ENCODE measurements at places on chromosomes 1 and 21.

DNA sequence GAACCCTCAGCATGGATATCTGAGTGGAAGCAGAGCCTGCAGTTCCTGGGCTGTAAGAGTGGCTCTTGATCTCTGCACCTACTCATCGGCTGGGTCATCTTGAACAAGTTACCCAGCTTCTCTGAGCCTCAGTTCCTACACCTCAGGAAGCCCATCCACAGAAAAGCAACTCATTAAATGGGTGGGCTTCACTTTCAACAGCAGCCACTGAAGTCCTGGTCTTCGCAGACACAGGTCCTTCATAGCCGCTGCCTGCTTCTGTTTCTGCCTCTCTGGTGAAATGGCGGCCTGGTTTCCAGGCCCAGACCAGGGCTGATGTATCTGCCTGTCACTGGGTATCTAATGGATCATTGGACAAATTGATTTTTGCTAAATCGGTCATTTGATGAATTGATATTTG, 571.4 kb downstream of the PTPRU start:
- DNase-seq, result no peak

DNA sequence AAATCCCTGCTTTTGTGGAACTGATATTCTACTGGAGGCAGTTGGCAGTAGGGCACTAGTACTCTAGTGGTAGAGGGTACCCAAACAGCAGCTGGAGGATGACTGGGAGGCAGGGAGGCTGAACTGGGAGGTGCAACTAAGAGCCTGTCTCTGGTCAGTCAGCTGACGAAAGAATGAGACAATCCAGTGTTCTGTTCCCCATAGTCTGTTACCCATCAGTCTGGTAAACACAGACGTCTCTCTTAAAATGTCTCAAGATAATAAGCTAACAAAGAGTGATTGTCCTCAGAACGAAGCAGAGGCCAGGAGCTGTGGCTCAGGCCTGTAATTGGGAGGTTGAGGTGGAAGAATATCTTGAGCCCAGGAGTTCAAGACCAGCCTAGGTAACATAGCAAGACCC, 30.4 kb downstream of the TFAP2E start:
- no peak for DNase-seq

DNA sequence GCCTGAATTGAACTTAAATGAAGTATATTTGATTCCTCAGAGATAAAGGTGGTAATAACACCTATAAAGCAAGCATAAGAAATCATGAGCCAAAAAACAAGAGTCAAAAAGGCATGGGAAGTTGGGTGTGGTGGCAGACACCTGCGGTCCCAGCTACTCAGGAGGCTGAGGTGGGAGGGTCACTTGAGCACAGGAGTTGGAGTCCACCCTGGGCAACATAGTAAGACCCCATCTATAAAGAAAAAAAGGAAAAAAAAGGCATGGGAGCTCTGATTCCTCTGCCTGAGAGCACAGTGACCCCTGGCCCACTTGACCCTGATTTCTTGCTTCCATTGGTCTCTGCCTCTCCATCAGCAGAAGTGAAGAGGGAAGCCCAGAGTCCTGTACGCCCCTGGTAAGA, 40.3 kb downstream of the MT1HL1 start:
- DNase-seq, result no peak

DNA sequence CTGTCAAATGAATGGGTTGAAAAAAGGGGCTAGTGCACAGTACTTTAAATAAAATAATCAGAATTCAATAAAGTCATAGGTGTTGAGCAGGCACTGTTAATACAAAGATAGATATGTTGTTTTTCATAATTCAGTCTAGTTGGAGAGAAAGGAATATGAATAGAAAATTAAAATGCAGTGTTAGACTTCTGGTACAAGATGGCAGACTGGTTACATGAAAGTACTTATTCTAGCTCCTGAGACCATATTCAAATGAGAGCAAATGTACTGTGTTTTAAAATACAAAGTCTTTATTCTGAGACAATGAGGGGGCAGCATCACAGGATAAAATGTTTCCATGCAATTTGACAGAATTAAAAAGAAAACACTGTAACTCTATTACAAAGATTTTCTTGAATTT, 542.1 kb downstream of the COL11A1 start:
- no peak for DNase-seq

DNA sequence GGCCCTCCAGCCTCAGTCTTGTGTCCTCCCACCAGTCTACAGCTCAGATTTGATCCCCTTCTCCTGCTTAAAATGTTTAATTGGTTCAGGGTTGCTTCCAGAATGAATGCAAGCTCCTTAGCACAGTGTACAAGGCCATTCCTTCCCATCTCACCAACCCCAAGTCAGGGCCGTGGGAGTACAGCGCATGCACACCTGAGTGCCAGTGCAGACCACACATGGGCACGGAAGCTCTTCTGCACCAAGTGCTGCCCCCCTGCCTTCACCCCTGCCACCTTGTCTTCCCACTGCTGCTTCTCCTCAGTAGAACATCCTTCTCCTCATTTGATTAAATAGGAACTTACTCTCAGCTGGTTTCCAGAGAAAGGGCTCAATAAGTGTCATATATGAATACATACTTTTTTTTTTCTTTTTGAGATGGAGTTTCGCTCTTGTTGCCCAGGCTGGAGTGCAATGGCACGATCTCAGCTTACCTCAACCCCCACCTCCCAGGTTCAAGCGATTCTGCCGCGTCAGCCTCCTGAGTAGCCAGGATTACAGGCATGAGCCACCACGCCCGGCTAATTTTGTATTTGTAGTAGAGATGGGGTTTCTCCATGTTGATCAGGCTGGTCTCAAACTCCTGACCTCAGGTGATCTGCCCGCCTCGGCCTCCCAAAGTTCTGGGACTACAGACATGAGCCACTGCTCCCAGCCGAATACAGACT, 9.3 kb downstream of the PMF1 start:
- no peak for DNase-seq

DNA sequence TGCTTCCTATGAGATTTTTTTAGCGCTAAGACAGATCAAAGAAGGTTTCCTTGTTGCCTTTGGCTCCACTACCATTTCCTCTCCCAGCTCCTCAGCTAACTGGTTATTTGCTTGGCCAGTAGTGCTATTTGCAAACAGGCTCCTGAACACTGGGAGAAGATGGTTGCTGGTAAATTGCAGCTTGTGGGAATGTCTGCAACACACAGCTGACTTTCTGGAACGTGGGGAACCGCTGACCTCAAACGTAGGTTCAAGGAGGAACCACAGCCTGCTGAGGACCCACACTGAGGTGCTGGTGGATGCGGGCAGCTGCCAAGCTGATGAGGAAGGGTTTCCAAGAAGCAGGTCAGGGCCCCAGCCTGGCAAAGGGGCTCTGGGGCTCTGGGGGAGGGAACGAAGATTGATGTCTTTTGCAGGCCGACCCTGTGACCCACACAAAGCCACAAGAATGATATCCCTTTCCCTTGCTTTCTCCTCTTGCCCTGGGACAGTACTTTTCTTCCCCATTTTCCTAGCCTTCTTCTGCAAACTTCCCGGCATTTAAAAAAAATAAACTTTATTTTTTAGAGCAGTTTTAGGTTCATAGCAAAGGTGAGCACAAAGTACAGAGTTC, 24.8 kb downstream of the GNG4 start:
- DNase-seq, result no peak

GRCh38 chr1:41315871-41316270, 45.4 kb upstream of the FOXO6 start:
- DNase-seq, result no peak

DNA sequence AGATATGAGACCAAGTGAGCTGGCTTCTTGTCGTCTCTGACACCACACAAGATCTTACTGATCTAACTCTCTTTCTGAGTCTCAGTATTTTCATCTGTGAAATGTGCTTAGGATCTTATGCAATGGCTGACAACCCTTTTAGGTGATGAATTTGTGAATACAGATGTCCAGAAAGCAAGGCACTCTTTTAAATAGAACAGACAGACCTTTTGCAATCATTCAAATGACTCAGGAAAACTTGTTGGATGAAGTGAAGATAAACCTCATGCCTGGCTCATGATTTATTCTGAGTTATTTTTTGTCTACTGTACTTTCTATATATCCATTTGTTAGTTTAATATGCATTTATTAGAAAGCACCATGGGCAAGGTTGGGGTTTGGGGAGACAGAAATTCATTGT, 411.3 kb downstream of the PTPRU start:
- no peak for DNase-seq

DNA sequence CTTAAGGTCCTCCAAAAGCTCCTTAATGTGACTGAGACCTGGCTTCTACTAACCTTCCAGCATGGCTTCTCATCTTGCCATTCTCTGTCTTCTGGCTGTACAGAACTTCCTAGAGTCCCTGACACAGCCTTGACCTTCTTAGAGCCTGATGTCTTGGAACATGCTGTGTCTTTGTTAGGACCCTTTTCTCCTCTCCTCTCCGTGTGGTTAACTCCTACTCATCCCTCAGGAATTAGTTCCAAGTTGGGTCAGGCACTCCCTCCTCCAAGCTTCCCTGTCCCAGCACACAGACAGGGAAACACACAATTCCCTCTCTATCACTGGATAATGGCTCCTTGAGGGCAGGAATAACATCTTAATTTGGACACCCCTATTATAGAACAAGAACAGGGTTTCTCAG, 275.4 kb upstream of the USP24 start:
- no peak for DNase-seq

- DNase-seq, result no peak
These were observed 3.8 kb downstream of the NMNAT2 start for GRCh38 chr1:183414365-183414764.

DNA sequence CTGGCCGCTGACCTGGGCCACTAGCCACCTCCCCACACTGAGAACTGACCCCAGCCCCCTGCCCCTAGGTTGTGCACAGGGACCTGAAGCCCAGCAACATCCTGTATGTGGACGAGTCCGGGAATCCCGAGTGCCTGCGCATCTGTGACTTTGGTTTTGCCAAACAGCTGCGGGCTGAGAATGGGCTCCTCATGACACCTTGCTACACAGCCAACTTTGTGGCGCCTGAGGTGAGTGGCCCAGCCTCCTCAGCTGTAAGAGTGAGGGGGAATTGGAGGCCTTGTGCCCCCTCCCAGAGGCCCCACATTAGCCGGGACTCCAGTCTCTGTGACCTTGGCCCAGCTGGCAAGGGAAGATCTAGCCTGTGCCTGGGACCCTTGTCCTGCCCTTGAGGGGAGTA, 41.8 kb downstream of the RPS6KA1 start:
- no peak for DNase-seq

GRCh38 chr1:119882132-119883049, 13.9 kb downstream of the ADAM30 start:
- DNase-seq, result no peak

DNA sequence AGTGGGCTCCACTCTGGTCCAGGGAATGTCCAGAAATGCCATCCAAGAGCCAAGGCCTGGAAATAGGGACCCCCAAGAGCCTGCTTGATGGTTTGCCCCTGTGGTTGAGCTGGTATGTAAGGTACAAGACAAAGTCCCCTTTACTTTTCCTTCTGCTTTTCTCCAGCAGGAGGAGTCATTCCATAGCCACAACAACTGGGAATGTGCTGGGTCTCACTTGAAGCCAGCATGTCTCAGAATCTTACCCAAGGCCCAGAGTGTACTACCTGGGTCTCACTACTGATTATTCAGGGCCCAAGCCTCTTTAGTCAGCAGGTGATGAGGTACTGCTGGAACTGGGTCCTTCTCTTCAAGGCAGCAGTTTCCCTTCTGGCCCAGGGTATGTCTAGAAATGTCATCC, 62.1 kb upstream of the CD55 start:
- no peak for DNase-seq

DNA sequence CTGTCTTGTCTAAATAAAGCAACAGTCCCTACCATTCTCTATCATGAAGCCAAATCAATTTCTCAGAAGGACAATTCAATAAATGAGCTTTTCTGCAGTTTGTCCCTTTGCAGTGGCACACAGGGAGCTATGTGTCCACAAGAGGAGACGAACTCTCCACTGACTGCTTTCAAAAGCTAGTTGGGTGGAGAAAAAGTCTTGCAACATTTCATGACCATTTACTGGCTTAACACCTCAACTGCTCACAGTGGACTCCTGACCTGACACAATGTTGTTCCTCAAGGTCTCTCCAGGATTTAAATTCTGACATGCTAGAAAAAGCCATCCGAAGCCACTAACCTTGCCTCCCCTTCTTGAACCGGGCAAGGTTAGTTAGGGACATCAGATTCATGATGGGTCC, 111.7 kb downstream of the TIAM1 start:
- no peak for DNase-seq

GRCh38 chr1:70542856-70543255, 131.8 kb downstream of the CTH start:
- DNase-seq, result no peak

DNA sequence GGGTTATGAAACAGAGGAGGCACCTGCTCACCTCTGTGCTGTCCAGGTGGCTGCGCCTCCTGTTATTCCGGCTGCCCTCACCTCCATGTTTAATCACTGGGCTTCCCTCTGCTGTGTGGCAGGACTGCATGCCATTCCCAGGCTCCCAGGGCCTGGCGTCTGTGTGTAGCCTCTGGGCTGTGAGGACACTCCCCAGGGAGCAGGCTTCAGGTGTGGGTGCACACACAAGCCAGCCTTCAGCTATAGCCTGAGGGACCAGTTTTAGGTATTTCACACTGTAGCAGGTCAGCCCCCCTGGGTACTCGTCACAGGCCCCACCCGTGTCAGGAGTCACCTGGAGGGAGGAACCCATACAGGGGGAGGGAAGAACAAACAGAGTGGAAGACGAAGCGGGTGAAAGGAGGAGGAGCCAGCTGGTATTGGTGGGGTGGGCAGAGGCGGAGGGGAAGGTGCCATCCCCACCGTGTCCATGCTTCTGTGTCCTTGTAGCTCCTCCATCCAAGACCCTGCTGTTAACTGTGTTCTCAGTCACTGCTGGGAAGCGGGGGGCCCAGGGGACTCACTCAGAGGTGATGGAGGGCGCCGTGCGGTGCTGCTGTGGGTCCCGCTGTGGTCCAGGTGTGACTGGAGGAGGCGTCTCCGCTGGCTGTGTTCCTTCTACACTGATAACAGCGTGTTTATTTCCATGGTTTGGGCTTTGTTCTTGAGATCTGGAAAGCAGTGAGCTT, 158.6 kb downstream of the PGBD5 start:
- DNase-seq, result no peak

DNA sequence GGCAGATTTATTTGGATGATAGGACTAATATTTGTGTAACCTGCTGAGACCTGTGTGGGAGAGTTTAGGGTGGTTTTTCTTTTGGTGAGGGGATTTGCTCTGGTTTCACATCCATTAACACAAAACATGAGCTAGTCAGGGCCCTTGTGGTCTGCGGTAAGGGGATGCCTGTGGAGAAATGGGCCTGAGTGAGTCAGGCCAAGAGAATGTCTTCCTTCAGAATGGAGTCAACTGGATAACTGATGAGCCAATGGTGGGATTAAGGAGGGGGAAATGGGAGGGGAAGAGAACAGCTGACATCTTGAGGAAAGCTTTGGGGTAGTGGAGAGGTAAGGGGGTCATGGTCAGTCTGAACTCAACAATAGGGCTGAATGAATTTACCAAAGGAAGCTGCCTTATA, 13.9 kb downstream of the WNT2B start:
- peak; percentile 66 for DNase-seq

DNA sequence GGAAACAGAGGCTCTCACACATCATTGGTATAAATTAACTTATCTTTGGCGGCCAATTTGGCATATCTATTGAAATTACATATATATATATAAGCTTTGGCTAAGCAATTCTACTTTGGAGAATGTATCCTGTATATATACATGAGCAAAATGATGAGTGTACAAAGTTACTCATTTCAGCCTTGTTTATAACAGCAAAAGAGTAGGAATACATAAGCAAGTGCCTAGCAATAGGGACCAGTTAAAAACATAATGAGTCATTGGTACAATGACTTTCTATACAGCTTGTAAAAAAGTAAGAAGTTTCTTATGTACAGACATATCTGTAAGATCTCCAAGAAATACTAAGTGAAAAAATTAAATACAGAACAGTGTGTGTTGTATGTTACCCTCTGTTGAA, 190.8 kb downstream of the LTN1 start:
- DNase-seq, result no peak

- no peak for DNase-seq
These were observed 570 bp downstream of the KCND3 start for GRCh38 chr1:111988743-111989453.
